ENCODE measurements at places on chromosomes 1 and 21.

DNA sequence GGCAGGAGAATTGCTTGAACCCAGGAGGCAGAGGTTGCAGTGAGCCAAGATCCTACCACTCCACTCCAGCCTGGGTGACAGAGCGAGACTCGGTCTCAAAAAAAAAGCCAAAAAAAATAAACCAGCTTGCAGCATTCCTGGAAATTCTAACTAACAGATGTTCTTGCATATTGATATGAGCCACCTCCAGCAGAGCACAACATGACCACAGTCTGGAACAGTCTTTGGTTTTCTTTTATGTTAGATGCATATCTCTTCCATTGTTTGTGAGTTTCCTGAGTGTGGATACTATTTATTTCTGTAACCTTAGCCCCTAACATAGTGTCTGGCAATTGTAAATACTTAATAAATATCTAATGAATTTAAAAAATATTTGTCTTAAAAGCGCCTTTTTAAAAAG is 23.9 kb downstream of the IFNAR1 start:
- no peaks in the 10 kb centered on the region for H3K27me3 ChIP-seq
- DNase-seq: no peak
- no peak overlapping the region for H3K4me3 ChIP-seq
- peaks cover 21% of the 10 kb centered on the region for H3K36me3 ChIP-seq
- no peak overlapping the region for H3K27ac ChIP-seq

DNA sequence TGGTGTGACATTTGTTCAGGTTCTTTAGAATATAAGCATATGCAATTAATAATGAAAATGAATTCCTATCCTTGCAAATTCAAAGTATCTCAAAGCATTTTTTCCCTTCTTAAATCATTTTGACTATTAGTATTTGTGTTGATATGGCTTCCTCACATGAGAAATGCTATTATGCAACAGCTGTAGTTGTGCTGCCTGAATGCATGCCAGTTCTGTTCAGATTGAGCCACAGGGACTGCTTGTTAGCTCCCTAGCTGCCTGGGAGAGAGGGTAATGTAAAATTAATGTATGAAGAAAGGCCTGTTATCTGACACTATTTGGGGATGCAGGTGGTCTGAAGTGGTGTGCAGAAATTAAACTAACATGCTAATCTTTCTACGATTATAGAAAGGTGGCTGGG is 45.5 kb downstream of the CACHD1 start:
- H3K4me1 ChIP-seq: no peaks in the 10 kb centered on the region
- H3K27ac ChIP-seq: no peak overlapping the region
- no peaks in the 10 kb centered on the region for H3K27me3 ChIP-seq
- DNase-seq: no peak

- H3K27ac ChIP-seq: no peak overlapping the region
- DNase-seq: no peak
- no peak overlapping the region for H3K4me3 ChIP-seq
- no peaks in the 10 kb centered on the region for H3K27me3 ChIP-seq
Observed at GRCh38 chr1:44375547-44375946, 20.5 kb upstream of the ERI3 start.

DNA sequence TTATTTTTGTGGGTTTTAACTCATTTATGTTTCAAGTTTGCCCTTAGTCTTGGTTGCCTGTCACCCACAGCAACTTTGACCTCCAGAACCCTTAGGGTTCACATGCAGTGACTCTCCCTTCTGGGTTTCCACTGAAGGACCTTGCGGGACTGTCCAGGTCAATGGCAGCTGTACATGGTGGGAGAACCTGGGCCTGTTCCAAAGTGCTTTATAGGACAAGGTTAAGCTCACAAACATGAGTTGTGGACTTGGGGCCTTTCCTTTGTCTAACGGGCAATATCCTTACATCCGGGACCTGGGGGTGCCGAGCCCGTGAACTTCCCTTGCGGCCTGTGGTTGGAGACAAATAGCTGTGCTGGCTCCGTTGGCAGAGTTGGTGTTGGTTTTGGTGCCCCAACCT is 77.8 kb downstream of the CD58 start:
- no peak overlapping the region for H3K27ac ChIP-seq
- DNase-seq: no peak
- H3K4me1 ChIP-seq: peaks cover 10% of the 10 kb centered on the region
- H3K36me3 ChIP-seq: no peaks in the 10 kb centered on the region
- no peak overlapping the region for H3K4me3 ChIP-seq
- H3K27me3 ChIP-seq: no peaks in the 10 kb centered on the region

DNA sequence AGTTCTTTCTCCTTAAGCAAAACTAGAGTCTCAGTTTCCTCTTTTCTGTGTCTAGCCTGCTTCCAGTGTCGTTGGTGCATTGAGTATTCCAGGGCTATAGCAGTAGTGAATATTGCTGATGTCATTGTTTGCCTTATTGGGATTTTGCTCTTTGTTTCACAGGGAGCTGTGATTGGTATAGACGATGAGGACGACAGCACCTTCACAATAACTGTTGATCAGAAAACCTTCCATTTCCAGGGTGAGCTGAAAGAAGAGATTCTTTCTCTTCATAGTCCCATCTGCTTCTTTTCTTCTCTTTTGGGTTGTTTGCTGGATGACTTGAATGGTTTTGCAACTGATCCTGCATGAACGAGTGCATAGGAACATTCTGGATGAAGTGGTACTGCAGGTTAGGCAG is 52.4 kb downstream of the OSBPL9 start:
- H3K27me3 ChIP-seq: no peaks in the 10 kb centered on the region
- no peak overlapping the region for H3K4me3 ChIP-seq
- no peaks in the 10 kb centered on the region for H3K36me3 ChIP-seq
- DNase-seq: no peak
- no peaks in the 10 kb centered on the region for H3K4me1 ChIP-seq

DNA sequence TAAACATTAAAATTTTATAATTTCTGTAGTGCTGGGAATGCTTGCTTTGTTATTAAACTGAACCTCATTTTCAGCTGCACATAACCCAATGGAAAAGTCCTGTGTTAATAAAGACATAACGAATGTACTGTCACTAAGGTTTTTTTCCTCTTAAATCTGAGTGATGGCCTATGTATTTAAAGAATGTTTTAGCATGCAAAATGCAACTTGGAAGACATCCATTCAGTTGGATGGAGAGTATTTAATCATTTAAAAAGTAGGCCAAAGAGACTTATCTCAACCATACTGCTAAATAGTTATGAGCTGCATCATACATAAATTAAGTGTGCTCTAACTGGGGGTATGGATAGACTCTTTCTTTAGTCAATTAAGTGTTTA is 48.5 kb downstream of the RWDD3 start:
- H3K4me3 ChIP-seq: no peak overlapping the region
- no peaks in the 10 kb centered on the region for H3K36me3 ChIP-seq
- H3K4me1 ChIP-seq: no peaks in the 10 kb centered on the region
- H3K27ac ChIP-seq: no peak overlapping the region

Measured in GM12878 (cell line).